Activated T-cell treated with anti-CD3 and anti-CD28 coated beads, Interleukin-2, amount 50 U/mL, for 24 hours (primary cell): ENCODE measurements at places on chromosomes 1 and 21.
A peak's percentile ranks its signal among the peaks of the same experiment; 100 is the strongest.

DNA sequence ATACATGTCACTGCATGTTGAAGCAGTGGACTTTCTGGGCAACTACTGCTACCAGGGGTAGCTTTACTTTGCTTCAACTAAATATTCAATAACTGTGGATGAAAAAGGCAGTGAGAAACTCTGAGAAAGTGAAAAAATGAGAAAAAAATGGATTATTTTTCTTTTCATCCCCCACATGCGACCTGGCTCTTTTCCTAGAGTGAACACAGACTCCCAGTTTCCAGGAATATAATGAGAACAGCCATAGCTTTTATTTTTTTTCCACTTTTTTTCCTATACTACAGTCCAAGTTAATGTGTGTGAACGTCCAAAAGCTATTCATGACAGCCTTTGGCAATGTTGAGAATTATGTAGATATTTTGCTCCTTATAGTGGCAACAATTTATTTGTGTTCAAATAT lies 230.4 kb downstream of the DNM3 start:
- DNase-seq, result no peak

- DNase-seq, result no peak
Measured at GRCh38 chr1:93450321-93450720, 2.4 kb downstream of the FNBP1L start.

GRCh38 chr21:36297406-36297937 lies 22.5 kb upstream of the MORC3 start:
- no peak for DNase-seq

DNA sequence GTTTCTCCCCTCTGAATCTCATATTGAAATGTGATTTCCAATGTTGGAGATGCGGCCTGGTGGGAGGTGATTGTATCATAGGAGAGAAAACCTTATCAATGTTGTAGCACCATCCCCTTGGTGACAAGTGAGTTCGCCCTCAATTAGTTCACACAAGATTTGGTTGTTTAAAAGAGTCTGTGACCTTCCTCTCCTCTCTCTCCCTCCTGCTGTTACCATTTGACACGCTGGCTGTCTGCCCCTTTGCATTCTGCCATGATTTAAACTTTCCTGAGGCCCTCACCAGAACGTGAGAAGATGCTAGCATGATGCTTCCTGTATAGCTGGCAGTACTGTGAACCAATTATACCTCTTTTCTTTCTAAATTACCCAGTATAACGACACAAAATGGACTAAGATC lies 730.9 kb upstream of the PRMT6 start:
- no peak for DNase-seq

DNA sequence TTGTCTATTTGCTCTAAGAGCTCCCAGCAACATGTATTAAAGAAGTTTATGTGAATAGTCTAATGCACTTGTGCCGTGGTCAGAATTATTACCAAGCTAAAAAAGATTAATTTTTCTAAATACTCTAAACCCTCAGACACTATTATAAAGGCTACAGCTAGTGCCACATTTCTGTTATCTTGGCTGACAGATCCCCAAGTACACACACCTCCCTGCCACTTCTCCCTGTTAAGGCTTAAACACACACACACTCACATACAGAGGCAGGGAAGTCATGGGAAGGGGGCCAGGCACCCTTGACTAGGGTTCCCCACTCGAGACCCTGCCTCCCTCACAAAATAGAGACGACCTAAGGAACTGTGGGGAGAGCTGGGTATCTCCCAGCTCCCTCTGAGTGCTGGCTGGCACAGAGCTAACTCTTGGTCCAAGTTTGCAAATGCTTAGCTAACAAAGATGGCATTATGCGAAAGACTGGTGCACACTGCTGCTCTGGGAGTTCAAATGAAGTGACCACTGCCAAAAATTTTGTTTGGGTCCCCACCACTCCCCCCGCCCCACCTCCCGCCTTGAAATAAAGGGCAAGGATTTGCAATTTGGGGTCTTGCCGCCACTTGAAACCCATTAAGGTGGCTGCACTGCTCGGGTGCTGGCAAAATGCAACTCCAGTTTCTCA lies 9.8 kb downstream of the SSBP3 start:
- DNase-seq, result no peak

GRCh38 chr1:244111027-244111426 lies 59.9 kb downstream of the ZBTB18 start:
- DNase-seq, result no peak

DNA sequence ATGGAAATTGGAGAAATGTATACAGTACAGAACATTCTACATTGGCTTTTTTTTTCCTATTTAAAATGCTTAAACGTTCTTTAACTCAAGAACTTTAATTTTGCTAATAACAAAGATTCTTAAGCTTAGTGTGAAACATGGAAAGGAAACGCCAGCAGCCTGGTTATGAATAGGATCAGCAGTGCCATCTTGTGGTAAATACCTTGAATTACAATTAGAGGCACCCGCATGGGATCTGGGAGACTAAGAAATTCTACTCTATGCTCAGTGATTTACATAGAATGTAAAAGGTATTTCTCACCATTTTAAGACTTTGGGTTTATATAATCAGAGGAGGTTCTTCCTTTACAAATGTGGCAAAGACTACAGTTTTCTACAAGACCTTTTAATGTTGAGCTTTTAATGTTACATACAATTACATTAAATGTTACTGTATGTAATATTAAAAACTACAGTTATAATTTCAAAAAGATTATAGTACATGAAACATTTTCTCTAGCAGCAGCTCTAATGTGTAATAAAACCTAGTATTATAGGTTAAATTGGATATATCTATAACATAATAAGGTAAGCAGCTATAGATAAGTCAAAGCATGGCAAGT lies 32.1 kb upstream of the APOBEC4 start:
- DNase-seq, result no peak

GRCh38 chr1:67939942-67940341 lies 106.7 kb upstream of the GNG12 start:
- no peak for DNase-seq

- DNase-seq, result no peak
Measured at GRCh38 chr1:38727684-38728584, 131.6 kb downstream of the RRAGC start.

DNA sequence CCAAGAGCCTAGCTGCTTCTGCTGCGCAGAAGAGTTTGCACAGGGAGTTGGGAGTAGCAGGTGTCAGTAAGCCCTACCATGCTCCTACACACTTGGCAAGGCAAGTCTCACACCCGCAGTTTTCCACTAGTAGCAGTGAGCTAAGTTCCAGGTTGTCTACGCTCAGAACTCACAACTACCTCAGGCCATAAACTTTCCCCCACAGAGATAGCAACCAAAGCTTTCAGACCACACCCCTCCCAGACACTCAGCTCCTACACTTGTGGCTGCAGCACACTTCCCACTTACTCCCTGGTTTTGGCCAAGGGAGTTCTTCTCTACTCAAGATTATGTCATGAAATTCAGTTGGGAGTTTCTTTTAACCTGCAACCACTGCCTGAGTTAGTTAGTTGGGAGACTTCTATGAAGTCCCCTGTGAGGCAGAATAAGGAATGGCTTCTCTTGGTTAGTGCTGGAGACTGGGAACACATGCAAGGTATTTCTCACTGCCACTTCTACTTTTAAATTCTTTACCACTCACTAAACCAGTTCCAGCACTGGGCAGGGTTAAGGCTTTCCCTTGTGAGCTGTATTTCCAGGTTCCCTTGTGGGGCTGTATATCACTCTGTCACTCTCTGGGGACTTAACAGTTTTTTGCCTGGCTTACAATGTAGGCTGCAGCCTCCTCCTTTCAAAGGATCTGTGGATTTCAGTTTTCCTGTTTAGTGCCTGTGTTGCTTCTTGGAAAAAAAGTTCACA lies 18.3 kb upstream of the MAB21L3 start:
- no peak for DNase-seq

DNA sequence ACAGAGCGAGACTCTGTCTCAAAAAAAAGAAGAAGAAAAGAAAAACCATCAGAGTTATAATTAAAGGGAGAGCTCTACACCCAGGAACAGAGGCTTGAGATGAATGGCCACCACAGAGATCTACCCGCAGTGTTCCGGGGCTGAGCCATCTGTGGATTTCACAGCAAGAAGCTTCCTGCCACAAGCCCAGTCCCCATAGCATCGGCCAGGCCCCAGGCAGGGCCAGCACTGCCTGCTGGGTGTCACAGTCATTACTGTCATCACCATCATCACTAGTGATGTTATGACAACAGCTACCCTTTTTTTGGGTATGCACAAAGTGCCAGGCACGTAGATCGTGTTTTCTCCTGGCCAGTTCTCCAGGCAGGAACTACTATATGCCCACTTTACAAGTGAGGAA lies 111.6 kb upstream of the VAMP3 start:
- DNase-seq, result no peak

DNA sequence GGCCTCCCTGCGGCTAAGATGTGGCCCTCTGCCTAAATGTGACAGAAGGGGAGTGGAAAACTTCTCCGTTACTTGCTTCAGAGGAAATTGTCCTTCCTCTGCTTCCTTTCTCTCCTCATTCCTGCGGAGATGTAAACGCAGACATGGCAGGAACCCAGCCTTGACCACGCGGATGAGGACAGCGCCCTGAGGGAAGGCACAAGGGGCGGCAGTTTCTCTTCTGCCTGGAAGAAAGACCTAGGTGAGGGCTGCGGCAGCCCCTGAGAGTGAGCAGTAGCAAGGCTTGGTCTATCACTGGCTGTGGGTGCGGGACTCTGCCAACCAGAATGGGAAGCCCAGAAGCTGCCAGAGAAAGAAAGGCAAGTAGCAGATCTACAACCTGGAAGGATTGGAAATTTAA lies 14.0 kb upstream of the CTPS1 start:
- DNase-seq, result no peak

- DNase-seq, result peak; percentile 46
Measured at GRCh38 chr1:35708441-35708921, 10.2 kb downstream of the C1orf216 start.

DNA sequence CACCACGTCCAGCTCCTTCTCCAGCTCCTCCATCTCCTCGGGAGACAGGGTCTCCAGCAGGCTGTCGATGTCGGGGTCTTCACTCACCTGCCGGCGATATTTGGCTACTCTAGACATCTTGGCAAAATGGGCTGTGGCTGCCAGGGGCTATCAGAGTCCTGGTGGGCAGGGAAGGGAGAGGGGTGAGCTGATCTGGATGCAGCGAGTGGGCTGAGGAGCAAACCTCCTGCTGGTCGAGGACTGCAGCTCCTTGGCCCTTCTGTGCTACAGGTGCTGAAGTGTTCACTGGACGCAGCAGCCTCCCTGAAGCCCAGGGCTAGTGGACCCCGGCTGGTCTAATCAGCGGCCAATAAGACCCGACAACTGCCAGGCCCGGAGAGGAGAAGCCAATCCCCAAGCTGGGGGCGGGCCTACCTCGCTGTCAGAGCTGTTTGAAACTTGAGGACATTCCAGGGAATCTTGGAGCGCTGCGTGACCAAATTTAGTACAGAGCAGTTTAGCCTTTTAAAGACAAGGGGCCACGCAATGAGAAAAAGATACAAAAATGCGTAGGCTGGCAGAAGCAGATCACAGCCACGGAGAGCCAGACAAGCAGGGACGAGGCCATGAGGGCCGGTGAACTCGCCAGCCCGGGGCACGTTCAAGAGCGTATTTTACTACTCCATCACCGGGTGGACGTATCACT lies at the start of gene LMOD1:
Gene LMOD1, minus strand, starts transcription at position 325 of the 685 bp plus-strand sequence. Its CDS starts 208 bp downstream, at position 117.
- DNase-seq, result no peak

GRCh38 chr1:172746091-172746949 lies 87.4 kb downstream of the FASLG start:
- DNase-seq, result no peak

DNA sequence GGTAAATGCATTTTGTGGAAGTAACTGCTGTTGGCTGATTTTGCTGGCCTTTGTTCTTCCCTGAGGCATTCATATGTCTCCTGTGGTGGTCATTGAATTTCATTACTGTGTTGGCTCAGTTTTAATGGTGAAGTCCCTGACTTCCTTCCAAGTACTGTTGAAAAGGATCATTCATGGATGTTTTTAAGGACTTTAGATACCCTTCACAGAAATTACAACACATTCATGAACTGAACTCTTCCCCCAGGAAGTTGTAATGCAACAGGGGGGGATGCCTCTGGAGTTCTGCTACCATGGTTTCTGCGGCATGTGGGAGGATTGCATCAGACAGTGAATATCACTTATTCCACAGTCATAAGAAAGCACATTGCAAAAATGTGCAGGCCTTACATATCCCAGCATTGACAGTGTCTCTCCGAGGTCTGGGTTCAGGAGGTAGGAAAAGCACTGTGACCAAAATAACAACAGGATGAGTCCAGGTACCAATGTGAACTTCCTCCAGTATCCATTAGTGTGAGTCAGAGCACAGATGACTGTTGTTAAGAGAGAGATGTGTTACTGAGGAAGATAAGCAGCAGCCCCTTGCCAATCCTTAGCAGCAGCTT lies 2.1 kb upstream of the RAB3GAP2 start:
- DNase-seq, result no peak
